GM12878 (cell line): ENCODE measurements at places on chromosomes 1 and 21.

DNA sequence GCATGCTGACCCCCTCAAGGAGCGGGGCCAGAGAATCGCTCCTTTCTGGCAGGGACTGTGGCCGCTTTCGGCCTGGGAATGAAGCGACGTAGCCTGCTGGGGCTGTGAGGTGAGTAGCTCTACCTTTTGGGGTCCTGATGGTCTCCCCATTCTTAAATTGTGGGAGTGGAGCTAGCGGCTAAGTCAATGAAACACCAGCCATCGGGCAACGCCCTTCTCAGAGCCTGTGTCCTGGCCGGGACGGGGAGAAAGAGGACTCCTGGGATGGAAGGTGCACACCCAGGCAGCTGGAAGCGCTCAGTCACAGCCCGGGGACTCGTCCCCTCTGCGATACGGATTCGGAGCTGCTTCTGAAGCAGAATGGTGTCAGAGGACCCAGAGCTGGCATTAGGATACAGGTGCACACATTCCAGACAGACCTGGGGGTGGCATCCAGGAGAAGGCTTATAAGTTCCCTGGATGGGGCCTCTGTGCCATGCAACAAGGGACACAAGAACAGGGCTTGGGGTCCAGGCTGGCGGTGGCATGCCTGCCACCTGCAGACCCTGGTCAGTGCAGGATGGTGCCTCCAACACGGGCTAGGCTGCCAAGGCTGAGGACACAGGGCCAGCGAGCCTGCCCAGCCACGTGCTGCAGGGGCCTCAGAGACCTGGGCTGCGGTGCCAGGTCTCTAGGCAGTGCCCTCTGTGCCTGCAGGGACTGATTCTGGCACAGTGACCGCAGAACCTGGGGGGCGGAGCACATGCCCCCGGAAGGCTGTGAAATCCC is 945 bp upstream of the WNT9A start:
- no peak for DNase-seq

DNA sequence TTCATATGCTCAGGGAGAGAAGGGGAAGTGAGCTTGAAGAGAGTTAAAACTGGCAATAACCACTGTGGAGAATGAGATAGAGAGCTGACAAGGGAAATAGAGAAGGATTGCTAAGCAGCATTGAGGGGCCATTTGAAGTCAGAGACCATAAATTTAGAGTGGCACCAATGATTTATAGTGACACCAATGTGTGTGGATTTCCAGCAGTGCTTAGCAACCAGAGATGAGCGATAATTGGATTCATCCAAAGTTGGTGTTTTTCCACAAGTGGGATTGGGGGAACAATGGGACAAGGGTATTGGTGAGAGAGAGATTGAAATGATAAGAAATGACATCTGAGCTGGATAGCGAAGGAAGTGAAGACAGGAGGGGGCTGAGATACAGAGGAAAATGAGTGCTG is 114.1 kb downstream of the C1orf94 start:
- DNase-seq: no peak

GRCh38 chr1:107339775-107340174 is 198.9 kb downstream of the NTNG1 start:
- no peak for DNase-seq

DNA sequence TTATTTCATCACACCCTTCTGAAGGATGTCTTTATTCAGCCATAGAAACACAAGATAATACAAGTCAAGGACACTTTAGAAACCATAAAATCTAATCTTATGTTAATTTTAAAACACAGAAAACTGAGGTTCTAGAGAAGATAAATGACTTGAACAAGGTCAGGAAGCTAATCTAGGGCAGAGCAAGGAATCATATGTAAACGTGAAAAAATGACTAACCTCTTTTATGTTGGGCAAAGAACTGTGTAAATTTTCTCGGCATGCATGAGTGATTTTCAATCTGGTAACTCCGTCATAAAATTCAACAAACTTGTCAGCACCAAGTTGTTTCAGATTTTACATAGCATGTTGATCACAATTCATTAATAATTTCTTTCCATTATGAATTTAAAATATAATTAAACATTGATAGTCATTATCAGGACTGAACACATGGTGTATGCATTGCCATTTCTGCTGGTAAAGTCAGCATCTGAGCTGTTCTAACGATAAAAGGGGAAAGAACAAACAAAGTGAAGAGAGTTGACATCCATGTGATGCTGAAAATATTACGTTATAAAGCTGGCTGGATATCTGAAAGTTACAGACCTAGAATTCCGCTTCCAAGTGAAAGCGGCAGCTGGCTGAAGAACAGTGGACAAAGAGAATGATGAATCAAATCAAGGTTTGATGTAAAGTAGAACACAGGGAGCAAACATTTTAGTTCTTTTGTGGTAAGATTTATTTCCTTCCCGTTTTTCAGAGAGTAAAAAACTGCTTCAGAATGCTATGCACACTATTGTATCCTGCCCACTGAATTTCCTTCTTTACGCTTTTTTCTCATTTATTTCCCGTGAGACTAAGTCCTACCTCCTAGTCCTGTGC is 1037.4 kb upstream of the TMPRSS15 start:
- DNase-seq: no peak

DNA sequence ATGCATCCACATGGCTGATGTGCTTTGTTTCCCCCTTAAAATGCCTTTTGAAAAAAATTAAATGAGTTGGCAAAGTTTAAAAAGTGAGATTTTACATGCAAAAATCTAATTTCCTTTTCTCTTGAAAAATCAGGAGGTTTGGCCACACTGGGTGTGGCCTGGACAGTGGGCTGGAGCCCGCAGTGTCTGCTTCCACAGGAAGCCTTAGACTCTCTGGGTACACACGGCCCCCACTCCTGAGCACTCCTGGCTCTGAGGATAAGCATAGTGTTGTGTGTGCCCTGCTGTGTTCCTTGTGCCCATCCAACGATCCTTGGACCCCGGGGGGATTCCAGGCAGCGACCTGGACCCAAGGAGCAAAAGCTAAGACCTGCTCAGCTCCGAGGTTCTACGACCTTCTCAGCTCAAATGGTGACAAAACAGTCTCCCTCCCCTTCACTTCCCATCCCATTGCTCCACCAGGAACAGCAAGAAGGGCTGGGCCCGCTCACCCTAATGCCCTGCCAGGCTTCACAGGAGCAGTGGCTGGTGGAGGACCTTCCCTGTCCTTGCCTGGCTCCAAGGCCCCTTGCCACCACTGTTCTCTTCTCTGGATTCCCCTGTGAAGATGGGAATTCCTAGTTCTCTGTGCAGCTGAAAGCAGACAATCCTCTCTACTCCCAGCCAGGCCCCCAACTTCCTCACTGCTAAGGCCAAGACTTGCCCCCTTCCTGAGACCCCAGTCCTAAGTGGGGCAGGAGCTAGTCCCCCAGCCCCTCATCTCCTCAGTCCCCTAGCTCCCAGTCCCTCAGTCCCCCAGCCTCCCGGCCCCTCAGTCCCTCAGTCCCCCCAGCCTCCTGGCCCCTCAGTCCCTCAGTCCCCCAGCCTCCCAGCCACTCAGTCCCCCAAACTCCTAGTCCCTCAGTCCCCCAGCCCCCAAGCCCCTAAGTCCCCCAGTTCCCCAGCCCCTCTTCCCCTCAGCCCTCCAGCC is 395.8 kb downstream of the PTPRU start:
- DNase-seq: no peak

DNA sequence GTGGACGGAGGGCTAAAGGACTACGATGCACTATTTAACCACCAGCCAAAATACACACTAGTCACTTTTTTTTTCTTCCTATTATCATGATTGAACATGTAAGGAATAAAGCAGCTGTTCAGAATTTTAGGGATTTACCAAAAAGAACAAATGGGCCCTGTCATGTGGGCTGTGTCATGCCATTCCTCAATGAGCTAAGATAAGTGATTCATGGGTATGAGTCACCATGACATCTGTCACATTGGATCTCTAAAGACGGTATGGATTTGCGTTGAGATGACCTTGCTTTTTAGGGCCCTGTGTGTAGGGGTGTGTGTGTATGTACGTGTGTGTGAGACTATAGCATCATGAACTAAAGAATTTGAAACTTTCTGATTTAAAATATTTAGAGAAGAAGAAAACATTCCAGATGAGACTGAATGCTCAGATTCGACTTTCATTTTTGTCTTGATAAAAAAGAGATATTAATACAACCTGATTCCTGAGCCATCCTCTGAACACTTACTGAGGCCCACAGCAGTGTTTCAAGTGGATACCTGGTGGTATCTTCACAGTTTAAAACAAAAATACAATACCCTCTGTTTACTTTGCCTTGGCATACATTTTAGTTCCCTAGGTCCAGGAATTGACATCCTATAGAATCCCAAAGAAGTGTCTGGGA is 246.1 kb upstream of the DUSP10 start:
- DNase-seq: no peak

DNA sequence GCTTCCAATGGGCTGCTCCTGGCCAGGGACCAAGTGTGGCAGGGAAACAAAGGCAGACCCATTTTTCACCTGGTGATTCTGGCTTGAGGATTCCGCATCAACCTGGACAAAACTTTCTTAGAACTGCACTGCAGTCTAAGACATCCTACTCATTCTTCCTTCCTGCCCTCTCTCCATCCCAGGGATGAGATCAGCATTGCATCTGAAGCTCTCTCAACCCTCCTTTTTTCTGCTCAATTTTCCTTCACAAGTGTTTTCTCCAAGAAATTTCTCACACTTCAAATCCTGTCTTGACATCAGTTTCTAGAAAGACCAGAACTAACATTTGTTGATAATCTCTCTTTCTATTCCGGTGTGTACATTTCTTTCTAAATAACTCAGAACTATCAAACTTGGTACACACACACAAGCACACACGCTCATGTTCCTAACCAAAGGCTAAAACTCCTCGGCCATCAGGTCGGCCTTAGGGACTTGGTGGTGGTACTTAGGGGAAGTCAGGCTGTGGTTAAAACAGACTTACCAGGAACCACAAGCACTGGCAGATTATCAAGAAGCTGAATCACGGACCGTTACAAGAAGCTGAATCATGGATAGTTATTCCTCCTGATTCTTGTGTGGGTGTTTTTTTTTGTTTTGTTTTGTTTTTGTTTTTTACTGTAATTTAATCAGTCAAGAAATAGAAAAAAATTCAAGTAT is 21.0 kb upstream of the CXADR start:
- no peak for DNase-seq

- DNase-seq: no peak
Measured at GRCh38 chr1:46793126-46793525, 5.7 kb upstream of the CYP4B1 start.

- DNase-seq: no peak
Measured at GRCh38 chr21:41873005-41873404, 6.1 kb downstream of the PRDM15 start.

DNA sequence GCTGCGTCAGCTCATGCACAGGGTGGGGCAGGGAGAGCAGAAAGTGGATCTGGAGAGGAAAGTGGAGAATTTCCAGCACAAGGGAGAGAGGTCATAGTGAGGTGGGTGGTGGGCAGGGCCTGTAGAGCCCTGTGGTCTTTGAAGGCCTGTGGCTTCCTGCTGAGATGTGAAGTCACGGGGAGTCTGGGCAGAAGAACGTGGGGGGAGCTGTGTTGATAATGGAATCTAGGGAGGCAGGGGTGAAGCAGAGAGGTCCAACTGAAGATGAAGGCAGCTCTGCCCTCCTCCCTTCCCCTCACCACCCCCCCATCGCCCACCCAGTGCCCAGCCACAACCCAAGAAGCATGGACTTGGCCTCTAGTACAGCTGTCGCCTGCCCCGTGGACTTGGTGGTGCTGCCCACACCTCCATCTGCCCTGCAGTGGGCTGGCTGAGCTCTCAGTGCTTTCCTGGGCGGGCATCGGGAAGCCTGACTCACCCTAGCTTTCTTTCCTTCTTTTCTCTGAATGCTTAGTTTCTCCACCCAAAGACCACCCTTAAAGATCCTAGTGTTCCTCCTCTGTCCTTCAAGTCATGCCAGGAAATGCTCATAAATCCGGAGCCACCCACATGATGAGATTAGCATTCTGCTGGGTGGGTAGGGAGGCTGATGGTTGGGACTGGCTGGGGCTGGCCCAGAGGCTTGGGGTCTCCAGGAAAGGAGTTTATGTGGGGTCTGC is 186.1 kb downstream of the TRABD2B start:
- DNase-seq: no peak

- no peak for DNase-seq
Measured at GRCh38 chr1:170659399-170660035, 4.4 kb upstream of the PRRX1 start.

- no peak for DNase-seq
Measured at GRCh38 chr1:239247285-239247684, 139.1 kb upstream of the CHRM3 start.

GRCh38 chr1:26824731-26825130 is 1.8 kb upstream of the ZDHHC18 start:
- DNase-seq: no peak
